ENCODE measurements at places on chromosomes 2 and 18.

DNA sequence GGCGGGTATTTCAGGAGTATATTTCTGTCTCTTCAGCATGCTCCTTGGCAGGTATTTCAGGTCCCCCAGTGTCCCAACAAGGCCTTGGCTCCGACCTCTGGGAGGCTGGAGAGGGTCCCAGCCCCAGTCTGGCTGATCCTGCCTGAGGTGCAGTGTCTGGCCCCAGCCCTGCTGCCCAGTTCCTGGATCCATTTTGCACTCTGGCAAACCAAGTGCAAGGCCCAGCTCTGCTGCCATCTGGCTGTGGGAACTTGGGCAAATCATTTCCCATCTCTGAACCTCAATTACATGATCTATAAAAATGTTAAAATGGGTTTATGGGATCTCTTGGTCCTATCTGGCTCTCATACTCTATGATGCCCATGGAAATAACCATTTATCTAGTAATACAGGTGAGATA lies 63.6 kb downstream of the ZBTB7C start:
- DNase-seq = no peak

DNA sequence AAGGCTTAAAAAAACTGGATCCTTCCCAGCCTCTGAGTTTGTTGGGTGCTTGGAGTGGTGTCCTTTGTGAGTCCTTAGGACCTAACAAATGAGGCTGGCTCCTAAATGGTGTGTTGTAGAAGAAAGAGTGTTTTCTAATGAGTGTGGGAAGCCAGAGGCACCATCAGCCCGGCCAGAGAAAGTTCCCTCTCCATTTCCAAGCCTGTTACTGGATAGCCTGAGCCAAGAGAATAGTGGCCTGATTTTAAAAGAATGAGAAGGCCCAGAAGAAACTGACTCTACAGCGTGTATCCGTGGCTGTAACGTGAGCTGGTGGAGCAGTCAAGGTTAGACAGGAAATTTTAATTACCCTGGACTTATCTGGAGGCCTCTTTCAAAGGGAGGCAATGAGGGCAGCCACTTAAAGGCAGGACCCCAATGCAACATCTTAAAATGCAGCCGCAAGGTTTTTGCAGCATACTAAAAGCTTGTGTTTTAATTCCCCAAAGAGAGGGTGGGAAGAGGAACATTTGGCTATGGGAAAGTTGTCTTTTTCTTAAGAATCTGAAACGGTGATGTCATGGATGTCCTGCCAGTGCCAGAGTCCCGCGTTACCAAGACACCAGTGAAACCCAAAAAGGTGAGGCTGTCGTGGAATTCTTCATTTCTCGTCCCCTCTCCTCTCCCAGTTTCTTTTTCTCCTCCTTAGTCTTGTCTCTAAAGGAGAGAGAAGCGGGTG lies 4.6 kb downstream of the EFHD1 start:
- DNase-seq = no peak

- no peak for DNase-seq
Measured at GRCh38 chr18:30376515-30376914, 666.0 kb downstream of the DSC3 start.

DNA sequence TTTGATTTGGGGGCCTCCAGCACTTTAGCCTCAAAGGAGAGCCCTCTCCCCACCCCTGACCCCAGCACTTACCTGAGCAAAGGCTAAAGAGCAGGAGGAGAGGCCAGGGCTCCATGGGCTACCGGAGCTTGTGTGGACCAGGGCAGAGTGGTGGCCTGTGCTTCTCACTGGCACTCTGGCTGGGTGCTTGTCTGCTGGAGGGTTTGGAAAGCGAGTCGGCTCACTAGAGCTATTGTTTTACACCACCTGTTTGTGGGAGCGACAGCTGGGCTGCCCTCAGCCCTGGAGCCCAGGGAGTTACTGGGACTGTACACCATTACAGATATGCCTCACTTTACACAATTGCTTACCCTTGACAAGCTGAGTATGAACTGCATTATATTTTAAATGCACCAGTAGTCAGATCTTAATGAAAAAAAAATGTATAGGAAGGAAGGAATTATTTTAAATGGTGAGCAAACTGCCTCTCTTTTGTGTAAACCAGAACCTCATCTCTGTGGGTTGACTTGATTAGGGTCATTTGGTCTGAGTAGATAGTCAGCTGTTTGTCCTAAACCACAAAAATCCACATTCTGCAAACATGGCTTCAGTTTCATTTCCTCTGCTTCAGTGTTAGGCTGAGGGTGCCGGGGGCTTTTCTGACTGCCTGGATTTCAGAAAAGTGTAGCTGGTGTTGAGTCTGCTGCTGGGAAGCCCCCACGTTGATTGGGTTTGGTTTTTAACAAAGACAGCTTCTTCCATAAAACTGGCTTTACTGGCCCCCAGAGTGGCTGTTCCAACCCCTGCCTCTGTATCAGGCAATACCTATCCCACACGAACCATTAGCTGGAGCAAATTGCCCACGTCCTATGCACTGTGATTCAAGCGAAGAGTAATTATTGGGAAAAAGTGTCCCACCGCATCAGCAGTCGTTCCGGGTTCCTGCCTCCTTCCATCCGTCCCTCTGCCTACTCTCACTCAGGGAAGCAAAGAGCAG lies at the start of gene CHRNA1:
Gene CHRNA1, minus strand, starts transcription at position 193 of the 976 bp plus-strand sequence. Its CDS starts 78 bp downstream, at position 115.
- DNase-seq = no peak

- DNase-seq = peak; percentile 3
Measured at GRCh38 chr2:54522624-54523281, 66.6 kb downstream of the SPTBN1 start.

DNA sequence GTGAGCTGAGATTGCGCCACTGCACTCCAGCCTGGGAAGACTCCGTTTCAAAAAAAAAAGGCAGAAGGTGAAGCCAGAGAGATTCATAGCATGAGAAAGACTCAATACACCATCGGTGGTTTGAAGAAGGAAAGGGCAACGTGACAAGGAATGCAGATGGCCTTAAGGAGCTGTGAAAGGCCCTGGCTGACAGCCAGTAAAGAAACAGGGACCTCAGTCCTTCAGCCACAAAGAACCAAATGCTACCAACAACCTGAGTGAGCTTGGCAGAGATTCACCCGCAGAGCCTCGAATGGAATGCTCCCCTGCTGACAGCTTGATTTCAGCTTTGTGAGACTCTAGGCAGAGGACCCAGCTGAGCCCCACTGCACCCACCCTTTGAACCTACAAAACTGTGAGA lies 154.9 kb upstream of the NDUFV2 start:
- DNase-seq = no peak

DNA sequence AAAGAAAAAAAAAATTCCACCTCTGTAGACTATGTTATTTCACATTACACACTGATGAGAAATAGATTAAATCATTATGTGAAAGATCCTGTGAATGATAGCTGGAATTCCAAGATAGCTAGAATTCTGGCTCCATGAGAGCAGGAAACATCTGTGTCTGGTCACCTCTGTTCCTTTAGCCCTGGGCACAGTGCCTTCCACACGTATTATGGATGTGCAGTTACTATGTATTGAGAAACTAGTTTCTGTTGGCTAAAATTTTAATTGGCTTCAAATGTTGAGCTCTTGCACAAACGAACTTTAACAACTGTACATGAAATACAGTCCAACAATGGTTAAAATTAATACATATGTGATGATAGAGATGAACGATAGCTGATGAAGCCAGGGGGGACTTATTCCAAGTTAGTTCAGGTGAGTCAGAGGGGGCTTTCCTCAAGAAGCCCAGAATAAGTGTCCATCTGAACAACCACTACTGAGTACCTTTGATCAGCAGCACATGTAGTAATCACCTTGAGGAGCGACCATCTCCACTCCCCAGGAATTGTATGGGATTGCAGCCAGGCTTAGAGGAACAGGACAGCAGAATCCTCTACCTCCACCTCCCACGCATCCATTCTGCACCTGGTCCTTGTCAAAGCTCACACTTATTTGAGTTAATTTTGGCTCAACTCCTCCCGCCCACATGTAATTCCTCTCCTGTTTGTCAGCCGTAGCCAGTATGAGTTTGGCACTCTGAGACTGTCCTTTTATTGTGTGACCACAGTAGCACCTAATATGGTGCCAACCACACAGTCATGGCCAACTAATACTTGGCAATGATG lies 68.6 kb downstream of the NABP1 start:
- DNase-seq = no peak

DNA sequence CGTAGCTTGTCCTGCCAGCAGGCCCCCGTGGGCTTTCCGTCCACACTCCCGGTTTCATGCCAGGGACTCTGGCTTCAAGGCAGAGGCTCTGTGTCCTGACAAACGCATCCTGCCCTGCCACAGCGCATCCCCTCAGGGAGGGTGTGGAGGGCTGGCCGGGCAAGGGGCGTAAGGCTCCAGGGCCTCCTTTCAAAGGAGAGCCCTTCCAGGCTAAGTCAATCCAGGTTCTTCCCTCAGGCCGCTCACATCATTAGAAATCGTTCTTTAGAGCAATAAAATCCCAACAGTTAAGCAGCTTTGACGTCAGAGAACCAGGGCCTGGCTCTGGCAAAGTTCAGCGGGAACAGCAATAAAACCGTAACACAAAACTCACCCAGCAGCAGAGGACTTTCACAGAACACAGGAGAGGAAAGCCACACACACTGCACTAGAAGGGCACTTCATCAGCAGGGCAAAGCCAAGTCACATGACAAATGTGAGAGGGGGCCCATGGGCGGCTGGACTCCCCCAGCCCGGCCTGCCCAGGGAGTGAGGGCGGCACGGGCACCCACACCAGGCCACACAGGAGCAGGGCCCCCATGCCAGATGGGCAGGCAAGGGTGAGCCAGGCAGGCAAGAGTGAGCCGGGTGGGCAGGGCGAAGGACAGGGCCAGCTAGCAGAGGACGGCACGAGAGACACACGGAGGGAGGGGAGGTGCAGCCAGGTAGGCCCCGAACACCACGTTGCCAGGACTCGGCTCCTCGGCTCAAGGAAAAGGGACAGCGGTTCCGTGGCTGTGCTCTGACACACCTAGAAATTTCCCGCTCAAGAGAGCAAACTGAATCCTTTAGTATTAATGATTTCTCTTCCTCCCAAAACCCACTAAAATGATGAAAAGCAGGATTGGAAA lies 52.0 kb downstream of the HDAC4 start:
- no peak for DNase-seq

GRCh38 chr2:81077396-81077795 lies 772.8 kb upstream of the LRRTM1 start:
- no peak for DNase-seq

GRCh38 chr2:86290596-86291327 lies 46.7 kb downstream of the REEP1 start:
- DNase-seq = no peak

DNA sequence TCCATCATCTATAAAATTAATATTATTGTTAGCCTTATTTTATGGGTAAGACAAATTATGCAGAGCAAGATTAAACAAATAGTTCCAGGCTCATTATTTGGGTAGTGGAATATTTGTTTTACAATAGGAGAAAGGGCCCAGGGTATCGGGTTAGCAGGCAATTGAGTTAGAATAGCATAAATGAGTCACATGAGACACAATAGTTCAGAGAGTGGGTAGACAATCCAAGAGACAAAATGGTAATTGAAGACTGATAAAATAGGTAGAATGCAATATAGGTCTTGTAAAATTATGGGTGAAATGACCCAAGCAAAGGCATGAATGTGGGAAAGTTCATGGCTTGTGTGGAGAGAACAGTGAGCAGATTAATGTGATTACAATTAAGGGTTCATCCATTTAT lies 790.9 kb upstream of the GCFC2 start:
- DNase-seq = no peak

DNA sequence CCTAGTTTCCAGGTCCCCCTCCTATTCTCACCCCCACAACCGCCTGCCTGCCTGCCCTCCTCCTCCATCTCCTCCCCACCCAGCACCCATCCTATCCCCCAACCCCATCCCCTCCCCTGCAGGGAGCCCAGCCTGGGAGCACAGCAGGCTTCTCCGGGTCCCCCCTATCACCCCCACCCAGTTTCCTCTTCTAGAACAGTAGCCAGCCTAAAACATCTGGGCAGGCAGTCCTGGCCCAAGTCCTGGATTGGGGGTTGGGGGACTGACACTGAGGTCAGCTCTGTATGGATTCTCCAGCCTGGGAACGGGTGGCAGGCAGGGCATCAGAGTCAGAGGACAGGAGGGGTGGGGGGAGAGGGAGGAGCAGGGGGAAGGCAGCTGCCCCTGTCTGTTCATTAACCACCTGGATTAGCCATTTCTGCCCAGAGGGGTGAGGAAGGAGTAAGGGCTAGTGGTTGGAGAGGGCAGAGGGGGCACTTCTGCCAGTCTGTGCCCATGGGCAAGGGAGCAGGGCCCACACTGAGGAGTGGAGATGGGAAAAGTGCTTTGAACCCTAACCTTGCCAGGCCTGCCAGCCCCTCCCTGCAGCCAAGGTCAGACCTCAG lies 60.0 kb downstream of the TNS1 start:
- no peak for DNase-seq

Data from activated CD8-positive, alpha-beta memory T cell treated with anti-CD3 and anti-CD28 coated beads for 1 hour (primary cell).